ENCODE measurements at places on chromosomes 5 and 9.
A peak's percentile ranks its signal among the peaks of the same experiment; 100 is the strongest.

DNA sequence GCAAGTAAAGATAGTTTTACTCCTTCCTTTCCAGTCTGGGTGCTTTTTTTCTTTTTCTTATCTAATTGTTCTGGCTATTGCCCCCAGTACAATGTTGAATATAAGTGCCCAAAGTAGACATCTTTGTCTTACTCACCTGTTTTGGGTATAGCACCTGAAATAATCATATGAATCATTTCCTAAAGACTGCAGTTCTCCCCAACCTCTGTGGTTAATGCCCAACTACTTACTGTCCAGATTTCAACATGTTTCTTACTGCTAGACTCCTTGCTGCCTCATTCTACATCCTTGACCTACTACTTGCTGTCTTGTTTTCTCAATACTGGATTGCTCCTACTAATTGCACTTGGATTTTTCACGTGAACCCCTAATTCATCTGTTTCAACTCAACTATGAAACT is 8.8 kb upstream of the HSDL2 start:
- DNase-seq, result no peak

GRCh38 chr9:125794708-125795107 is 47.5 kb downstream of the PBX3 start:
- DNase-seq, result no peak

GRCh38 chr9:129145841-129146292 is 32.2 kb downstream of the IER5L start:
- no peak for DNase-seq

DNA sequence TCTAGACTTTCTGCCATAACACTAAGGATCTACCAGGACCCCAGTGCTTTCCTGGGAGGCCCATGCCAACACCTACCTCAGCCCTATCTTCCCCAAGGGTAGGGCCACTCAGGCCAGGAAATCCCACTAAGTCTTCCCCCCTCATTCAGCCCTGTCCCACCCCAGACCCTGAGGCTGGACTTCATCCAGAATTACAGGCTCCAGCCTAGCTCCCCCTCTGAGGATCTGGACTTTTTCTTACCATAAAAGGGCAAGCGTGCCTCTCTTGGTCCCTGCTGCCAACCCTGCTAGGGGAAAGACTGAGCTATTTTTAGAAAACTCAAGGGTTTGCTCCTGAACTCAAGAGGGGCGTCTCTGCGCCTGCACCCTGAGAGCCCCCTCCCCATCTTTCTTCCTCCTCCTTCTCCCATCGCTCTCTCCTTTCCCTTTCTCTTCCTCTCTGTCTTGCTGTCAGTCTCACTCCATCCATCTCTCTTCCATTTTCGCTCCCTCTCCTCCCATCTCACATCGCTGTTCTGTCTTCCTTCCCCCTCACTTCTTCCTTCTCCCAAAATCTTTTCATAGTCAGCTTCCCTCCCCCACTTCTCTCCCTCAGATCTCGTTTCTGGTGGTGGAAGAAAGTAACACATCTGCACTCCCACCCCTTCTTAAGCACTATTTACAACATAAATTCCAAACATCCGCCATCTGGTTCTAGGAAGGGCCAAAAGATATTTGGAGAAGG is 38.1 kb upstream of the IL17B start:
- DNase-seq, result no peak

DNA sequence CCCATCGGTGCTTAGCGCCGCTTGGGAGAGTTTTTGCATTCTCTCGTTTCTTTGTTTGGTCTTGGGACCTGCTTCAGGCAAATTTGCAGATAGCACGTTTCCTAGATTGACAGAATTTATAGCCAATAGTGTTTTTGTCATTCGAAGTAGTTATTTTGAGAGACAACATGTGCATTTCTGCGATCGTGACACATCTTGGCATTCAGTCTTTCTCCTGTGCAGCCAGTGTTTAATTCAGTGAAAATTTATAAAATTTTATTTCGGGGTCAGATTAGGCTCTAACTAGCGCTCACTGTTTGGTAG is 830 bp downstream of the PRRC1 start:
- peak; percentile 53 for DNase-seq

DNA sequence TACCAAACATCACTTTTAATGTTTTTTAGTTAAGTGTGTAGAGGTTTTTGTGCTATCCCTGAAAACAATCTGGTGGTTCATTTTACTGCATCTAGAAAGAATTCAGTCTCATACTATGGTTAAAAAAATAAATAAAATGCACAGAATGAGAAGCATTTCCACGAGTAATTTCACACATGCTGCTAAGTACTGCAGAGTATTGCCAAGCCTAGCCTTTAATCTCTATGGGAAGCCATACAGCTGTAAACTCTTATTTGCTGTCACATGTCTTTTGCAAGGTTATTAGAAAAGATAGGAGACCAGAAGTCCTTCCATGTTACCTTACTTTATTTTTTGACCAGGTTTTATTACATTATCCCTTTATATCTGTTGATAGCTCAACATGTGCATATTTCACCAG is 37.6 kb upstream of the MAN2A1 start:
- DNase-seq, result no peak

- DNase-seq, result no peak
Measured at GRCh38 chr5:59766427-59767210, 126.9 kb downstream of the PDE4D start.

- no peak for DNase-seq
Measured at GRCh38 chr5:178085316-178085715, 28.0 kb upstream of the N4BP3 start.

GRCh38 chr5:116598911-116599310 is 24.3 kb upstream of the SEMA6A start:
- DNase-seq, result no peak

- DNase-seq, result peak; percentile 13
Measured at GRCh38 chr5:152532714-152533113, 127.6 kb upstream of the NMUR2 start.

GRCh38 chr9:111799915-111800526 is 5.3 kb upstream of the SHOC1 start:
- no peak for DNase-seq

DNA sequence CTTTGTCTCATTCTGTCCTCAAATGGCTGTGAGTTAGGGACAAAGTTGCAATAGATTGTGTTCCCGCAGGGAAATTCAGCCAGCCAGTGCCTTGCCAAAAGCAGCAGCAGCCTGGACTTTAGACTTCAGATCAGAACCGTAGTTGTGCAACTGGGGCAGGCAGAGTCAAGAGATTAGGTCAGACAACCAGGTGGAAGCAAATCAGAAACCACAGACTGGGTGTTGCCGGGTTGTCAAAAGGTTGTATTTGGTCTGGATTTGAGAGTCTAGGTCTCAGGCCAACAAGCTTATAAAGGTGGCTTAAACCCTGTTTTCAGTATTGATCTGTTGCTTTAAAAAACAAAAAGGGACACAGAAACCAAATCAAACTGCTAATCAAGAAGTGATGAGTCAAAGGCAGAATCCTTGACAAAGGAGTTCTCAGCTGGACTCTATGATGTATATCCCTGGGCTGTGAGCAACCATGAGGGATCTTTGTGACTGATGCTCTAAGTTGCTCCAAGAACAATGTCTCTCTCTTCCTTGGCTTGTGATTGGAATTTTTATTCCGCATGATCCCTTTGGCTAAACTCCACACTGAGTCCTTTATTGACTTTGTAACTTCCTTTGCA is 20.9 kb downstream of the RFK start:
- DNase-seq, result no peak

- no peak for DNase-seq
Measured at GRCh38 chr5:103166706-103167105, 46.6 kb downstream of the PPIP5K2 start.

DNA sequence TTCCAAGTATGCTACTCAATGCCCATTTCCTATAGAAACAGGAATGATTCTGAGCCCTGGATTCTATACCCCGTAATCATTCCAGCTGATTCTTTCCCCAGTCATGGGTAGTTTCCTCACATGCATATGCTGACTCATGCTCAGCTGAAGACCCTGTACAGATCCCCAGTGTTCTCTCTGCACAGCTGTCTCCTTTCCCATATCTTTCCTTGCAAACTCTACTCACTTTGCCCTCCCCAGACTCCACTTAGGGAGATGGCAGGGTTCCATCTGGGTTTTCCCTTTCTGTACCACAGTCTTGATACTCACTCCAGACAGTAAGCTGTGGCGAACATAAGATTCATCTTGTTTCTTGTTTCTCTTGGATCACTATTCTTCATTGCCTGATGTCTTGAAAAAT is 357.6 kb downstream of the RAB3C start:
- DNase-seq, result no peak

DNA sequence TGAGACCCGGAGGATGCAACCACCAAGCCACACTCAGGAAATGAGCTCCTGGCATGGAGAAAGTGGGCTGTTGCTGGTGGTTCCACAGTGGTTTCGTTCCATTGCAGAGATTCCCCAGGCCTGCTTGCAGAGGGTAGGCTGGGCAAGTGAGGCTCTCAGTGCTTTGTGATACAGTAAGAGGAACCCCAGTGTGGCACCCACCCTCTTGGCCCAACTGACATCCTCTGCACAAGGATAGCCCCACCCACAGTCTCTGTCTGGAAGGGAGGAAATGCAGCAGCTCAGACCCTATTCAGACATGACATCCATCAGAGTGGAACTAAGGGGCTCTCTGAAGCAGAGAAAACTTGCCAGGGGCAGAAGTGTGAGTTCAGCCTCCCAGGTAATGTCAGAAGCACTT is 69.6 kb upstream of the FSTL4 start:
- no peak for DNase-seq

GRCh38 chr9:129880654-129881546 is 45.6 kb downstream of the USP20 start:
- no peak for DNase-seq

Data from GM12864 (cell line).